Femur (tissue), 1 donor: ENCODE measurements at places on chromosomes 13 and 19.

DNA sequence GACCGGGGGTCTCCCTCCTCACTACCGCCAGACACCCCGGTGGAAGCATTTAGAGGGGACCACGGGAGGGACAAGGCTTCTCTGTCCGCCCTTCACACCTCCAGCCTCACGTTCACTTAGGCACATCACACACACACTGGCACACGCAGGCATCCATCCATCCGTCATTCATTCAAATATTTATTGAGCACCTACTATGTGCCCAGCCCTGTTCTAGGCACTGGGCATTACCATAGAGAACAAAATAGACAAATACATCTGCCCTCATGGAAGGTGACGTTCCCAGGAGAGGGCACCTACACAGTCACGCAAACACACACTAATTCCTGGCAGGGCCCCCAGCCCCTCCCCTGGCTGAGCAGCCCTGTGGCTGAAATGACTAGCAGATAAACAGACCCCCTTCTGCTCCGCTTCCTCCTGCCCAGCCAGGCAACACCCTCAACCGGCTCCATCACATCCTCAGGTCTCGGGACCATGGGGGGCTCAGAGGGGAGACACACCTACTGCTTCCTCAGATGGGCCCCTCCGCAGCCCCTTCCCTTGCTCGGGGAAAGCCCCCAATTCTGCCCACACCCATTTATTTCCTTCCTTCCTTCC, 3.7 kb upstream of the NOP53 start:
- peak; percentile 43 for DNase-seq

GRCh38 chr13:32790731-32791130, 204.5 kb downstream of the PDS5B start:
- no peak for DNase-seq

GRCh38 chr19:48635263-48635965, 1.8 kb downstream of the DBP start:
- DNase-seq: peak; percentile 78

GRCh38 chr19:16612636-16613035, 15.4 kb downstream of the MED26 start:
- DNase-seq: no peak

GRCh38 chr13:86870444-86870843, 800.7 kb upstream of the SLITRK5 start:
- DNase-seq: no peak

- DNase-seq: no peak
Measured at GRCh38 chr13:110426735-110427134, 119.7 kb downstream of the COL4A2 start.

GRCh38 chr19:13918726-13919411, 12.9 kb downstream of the CC2D1A start:
- DNase-seq: no peak

- no peak for DNase-seq
Measured at GRCh38 chr13:41650706-41651105, 193.4 kb downstream of the RGCC start.

DNA sequence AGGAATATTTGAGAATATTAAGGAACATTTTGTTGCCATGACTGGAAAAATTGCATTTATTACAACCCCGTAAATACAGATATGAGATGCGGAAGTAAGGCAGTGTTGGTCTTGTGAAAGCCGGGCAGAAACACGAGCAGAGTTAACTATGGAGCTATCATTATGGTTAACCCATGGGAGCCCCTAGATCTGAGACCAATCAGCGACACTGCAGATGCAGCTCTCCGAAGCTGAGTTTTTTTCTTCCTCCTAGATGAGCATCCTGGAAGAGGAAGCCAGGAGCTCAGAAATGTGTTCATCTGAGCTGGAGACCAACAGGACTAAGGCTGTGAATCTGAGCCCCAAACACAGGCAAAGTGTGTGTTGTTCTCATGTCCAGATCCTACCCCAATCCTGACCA, 123.0 kb upstream of the KL start:
- DNase-seq: no peak

DNA sequence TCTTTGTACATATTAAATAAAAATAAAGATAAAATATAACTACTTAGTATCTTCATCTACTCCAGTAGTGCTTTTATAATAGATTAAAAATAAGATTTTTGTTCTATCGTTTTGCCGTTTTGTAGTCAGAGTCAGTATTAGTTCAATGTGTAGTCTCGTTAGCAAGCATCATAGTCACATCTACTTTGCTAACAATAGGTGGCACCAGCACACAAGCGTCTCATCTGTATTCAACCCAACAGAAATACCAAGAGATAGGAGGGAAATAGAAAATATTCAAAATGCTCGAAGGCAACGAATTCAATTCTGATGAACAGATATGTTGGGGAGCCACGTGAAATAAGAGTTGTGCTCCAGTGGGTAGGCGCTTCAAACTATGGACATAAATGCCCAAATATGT, 21.4 kb upstream of the MICU2 start:
- DNase-seq: no peak

- no peak for DNase-seq
Measured at GRCh38 chr13:33101835-33102234, 85.6 kb downstream of the KL start.

DNA sequence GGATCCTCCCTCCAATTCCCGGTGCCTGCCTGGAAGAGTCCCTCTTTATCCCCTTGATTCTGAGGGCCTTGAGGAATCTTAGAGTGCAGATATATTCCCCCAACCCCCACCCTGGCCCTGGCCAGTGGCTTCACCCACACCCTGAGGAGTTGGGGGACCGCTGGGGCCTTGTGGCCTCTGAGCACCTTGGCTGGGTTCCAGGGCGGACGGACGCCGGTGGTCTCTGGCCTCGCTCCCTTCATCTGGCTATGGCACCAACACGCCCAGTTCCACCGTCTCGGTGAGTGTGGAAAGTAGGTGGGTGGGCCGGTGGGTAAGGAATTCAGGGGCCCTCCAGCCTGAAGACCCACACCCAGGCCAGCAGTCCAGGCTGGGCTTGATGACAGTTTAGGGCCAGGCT, 5.0 kb downstream of the MAST1 start:
- no peak for DNase-seq

DNA sequence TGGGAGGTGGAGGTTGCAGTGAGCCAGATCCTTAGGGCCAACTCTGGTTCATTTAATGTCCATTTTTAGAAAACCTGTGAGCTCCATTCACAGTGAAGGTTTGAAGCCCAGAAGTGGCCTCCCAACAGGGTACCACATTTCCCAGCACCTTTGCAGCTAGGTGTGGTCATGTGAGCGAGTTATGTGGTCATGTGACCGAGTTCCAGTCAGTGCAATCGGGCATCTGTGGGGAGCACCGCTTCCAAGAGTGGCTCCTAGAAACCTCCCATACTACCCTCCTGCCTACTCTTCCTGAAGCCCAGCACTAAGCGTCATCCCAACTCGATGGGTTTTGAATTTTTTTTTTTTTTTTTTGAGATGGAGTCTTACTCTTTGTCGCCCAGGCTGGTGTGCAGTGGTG, 663 bp upstream of the PLA2G4C start:
- no peak for DNase-seq

DNA sequence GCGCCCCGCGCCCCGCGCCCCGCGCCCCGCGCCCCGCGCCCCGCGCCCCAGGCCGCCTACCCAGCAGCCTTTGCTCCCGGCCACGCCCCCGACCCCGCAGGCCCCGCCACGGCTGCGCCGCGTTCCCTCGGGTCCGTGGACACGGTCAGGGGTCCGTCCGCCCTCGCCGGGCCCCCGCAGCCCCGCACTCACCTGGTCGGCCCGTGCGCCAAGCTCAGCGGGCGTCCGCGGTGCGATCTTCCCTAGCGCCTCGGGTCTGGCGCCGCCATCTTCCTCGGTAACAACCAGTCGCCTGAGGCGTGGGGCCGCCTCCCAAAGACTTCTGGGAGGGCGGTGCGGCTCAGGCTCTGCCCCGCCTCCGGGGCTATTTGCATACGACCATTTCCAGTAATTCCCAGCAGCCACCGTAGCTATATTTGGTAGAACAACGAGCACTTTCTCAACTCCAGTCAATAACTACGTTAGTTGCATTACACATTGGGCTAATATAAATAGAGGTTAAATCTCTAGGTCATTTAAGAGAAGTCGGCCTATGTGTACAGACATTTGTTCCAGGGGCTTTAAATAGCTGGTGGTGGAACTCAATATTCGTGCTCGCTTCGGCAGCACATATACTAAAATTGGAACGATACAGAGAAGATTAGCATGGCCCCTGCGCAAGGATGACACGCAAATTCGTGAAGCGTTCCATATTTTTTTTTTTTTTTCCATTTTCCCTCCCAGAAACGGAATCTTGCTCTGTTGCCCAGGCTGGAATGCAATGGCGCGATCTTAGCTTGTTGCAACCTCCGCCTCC, at the start of the genes MED16 and RNU6-9:
Gene MED16, minus strand, starts transcription at position 294 of the 796 bp plus-strand sequence. CDS start 2,056 bp downstream, outside the sequence.
Gene RNU6-9, plus strand, starts transcription at position 591 of the 796 bp plus-strand sequence.
- DNase-seq: peak; percentile 95

- DNase-seq: peak; percentile 90
Measured at GRCh38 chr19:18112989-18113478, 15.5 kb downstream of the MAST3 start.

- no peak for DNase-seq
Measured at GRCh38 chr19:18843960-18844359, 12.2 kb downstream of the UPF1 start.

GRCh38 chr13:106376401-106377112, 158.9 kb downstream of the EFNB2 start:
- no peak for DNase-seq

GRCh38 chr19:29487432-29487831, 38.4 kb upstream of the VSTM2B start:
- DNase-seq: no peak

- no peak for DNase-seq
Measured at GRCh38 chr13:24618011-24618955, 61.9 kb upstream of the ATP12A start.

DNA sequence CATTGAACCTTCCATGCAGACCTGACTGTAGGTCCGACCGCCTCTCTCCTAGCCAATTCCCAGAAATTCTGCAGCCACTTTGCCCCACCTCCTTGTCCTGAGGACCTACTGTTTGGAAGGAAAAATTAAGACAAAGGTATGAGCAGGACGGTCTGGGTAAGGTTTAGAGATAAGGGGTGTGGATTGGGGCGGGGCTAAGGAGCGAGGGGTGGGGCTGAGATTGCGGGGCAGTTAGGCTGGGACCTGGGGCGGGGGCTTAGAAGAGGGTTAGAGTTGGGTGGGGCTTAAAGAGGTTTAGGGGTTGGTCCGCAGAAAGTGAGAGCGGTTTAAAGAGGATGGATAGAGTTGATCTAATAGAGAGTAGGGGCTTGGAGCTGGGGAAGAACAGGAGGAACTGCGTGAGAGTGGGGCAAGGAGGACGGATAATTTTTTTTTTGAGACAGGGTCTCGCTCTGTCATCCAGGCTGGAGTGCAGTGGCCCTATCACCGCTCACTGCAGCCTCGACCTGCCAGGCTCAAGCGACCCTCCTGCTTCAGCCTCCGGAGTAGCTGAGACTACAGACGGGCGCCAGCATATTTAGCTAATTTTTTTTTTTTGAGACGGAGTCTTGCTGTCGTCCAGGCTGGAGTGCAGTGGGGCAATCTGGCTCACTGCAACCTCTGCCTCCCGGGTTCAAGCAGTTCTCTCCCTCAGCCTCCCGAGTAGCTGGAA, 1.7 kb upstream of the ZNF865 start:
- no peak for DNase-seq

- no peak for DNase-seq
Measured at GRCh38 chr13:46507981-46508380, 45.0 kb upstream of the LRCH1 start.

- no peak for DNase-seq
Measured at GRCh38 chr13:110937511-110938285, 22.8 kb upstream of the ANKRD10 start.

GRCh38 chr13:52195401-52195837, 36.0 kb upstream of the NEK3 start:
- DNase-seq: peak; percentile 83
